ENCODE measurements at places on chromosomes 12 and 14. TPM values are rescaled to one million over a fixed set of nuclear protein-coding genes. Genes with fewer than 3 reads are reported as not detected.

TC2N gene
- 301 TPM for total RNA-seq

IFNG-AS1 gene
- 0.82 TPM for total RNA-seq

DNA sequence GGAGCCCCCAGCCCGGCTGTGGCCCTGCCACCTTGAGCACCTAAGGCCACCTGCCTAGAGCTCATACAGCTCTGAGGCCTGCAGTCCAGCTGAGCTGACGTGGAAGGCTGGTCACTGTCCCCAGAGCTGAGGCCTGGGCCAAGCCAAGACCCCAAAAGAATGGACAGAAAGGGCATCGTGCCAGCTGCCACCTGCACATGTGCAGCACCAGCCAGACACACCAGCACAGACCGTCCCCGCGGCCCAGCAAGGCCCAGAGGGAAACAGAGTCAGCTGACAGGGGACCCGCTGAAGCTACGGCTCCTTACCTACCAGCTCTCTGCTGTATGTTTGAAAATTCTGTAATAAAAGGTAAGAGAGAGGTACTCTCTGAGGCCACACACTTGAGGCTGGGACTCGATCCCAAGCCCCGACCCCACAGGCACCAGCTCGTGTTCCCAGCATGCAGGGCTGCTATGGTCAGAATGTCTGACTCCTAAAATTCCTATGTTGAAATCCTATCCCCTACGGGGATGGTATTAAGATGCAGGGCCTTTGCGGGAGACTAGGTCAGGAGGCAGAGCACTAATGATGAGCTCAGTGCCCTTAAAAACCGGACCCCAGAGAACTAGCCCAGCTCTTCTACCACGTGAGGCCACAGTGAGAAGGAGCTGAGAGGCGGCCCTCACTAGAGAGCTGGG, 25.4 kb downstream of the BRF1 start:
- DNase-seq = no peak

DNA sequence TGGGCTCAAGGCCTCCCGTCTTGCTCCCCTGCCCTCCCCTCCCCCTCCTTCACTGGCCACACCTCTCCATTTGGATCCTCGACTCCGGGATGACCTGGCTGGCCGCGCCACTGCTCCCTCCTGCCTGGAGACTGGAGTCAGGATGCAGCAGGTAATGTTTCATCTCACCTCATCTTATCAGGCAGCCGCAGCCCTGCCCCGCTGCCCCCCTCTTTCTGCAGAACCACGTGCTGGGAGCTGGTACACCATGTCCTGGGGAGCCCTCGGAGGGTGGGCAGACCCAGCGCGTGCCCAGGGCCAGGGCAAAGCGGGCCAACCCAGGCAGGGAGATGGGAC, 31.1 kb downstream of the BEGAIN start:
- DNase-seq = no peak

DNA sequence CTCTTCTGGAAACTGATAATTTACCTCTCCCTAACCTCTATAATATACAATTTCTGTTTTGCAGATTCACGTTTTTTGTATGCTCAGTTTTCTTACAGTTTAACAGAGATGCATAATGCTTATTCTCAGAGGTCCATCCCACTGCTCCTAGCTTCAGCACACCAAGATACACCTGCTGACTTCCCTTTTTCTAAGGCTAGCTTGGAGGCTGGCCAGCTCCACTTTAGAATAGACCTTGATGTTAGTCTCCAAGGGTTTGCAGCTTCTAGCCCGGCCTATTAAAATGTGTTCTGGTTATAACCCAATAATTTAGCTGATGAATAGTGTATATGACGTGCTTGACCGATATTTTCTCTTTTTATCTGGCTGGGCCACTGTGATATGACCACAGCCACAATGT, 261.2 kb downstream of the EGLN3 start:
- DNase-seq = no peak

SDSL gene
- 1.3 TPM for total RNA-seq

GRCh38 chr14:31219169-31219568, 11.6 kb upstream of the HECTD1 start:
- DNase-seq = no peak

DNA sequence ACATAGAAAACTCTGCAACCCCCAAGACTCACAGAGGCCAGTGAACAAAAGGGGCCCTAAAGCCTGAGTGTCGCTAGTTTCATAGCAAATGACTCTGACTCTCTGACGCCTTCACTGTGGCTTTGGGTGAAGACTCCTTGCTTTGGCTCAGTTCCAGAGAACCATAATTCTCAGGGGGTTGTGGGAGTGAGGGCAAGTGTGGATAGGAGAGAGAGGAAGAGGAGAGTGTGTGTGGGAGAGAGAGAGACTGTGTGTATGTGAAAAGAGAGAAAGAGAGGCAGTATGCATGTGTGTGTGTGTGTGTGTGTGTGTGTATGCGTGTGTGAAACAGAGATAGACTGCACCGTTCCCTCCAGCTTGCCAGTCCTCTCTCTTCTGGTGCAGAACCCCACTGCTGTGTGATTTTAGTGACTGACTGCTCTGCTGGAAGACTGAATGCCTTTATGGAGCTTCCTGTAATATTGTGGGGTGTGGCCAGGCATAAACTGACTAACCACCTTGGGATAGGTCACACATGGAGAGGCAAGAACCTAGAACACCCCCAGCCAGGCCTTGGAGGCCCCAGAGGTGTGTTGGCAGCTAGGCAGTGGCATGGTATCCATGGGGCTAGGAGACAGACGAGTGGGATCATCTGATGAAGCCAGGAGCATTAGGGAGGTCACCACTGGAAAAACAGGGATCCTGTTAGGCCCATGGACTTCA, 45.9 kb upstream of the STXBP6 start:
- DNase-seq = no peak

DNA sequence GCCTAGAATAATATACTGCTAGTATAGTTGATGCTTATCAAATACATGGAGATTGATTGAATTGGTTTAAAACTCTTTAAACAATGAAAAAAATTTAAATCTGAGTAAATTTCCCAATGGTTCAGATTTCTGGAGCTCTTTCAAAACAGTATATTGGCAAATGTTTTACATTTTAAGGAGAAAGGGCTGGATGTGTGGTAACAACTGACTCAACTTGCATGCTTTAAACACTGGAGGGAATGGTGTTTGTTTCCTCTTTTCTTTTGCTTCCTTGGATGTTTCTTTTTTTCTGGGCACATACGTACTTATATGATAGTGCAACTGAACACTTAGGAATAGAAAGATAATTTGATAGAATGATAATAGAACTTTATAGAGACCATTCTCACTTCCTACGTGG, 73.8 kb upstream of the RFX4 start:
- no peak for DNase-seq

GRCh38 chr12:57952766-57953165, 11.4 kb downstream of the ATP23 start:
- no peak for DNase-seq

GRCh38 chr14:58055497-58056010, 96.5 kb downstream of the ARMH4 start:
- DNase-seq = no peak

RTL1 gene
- not detected for total RNA-seq

DNA sequence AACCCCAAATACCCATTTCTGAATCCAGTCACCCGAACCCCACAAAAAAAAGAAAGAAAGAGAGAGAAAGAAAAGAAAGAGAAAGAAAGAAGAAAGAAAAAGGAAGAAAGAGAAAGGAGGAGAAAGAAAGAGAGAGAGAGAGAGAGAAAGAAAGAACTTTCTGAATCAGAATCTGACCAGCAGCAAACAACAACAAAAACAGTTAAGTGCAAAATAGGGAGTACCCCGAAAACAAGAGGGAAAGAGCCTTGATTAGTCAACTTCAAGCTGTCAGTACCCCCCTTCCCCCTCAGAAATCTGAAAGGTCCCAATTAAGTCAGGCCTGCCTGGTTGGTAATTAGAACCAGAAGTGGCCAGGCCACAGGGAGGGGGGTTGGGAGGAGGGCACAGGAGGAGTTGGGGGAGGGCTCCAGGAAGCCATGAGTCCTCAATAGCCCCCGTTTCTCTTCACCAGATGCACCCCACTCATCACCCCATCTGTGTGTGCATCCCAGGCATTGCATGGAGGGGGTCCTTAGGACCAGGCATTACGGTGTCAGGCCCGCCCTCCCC, 9.8 kb downstream of the RARG start:
- DNase-seq = no peak

CFAP251 gene
- total RNA-seq = 1.1 TPM
